Left ventricle myocardium inferior (tissue), 1 donor: ENCODE measurements at places on chromosomes 11 and 22. TPM values are rescaled to one million over a fixed set of nuclear protein-coding genes. Genes with fewer than 3 reads are reported as not detected.

DNA sequence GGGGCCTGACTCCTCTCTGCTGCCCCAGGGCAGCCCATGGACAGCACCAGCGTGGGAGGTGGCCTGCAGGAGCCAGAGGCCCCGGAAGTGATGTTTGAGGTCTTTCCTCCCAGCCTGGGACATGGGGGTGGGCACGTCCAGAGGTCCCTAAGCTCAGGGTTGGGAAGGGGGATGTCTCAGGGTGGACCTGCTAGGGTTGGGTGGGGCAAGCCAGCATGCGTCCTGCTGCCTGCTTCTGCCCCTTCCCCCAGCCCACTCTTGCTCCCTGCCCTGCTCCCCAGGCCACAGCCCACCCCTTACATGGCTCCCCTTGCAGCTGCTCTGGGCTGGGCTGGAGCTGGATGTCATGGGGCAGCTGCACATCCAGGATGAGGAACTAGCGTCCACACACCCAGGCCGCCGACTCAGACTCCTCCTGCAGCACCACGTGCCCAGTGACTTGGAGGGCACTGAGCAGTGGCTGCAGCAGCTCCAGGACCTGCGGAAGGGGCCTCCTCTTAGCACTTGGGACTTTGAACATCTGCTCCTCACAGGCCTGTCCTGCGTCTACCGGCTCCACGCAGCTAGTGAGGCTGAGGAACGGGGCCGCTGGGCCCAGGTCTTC, 1.3 kb downstream of the FAM180B start:
- peaks cover 25% of the 10 kb centered on the region for H3K36me3 ChIP-seq
- peak; percentile 51 for DNase-seq
- peak overlapping the region; percentile 12 for H3K27ac ChIP-seq
- peaks cover 41% of the 10 kb centered on the region for H3K27me3 ChIP-seq
- no peak overlapping the region for H3K4me3 ChIP-seq

The NOX4 gene
- 3.5 TPM for total RNA-seq

GRCh38 chr11:36248436-36248835, 40.8 kb downstream of the COMMD9 start:
- no peaks in the 10 kb centered on the region for H3K36me3 ChIP-seq
- no peak for DNase-seq
- no peak overlapping the region for H3K4me3 ChIP-seq
- H3K27ac ChIP-seq = no peak overlapping the region

GRCh38 chr22:25475257-25476022, 89.0 kb upstream of the GRK3 start:
- no peak overlapping the region for H3K27ac ChIP-seq
- no peak overlapping the region for H3K4me3 ChIP-seq
- no peak for DNase-seq
- H3K27me3 ChIP-seq = no peaks in the 10 kb centered on the region
- H3K4me1 ChIP-seq = peaks cover 12% of the 10 kb centered on the region

The FXYD2 gene
- 1.3 TPM for total RNA-seq

DNA sequence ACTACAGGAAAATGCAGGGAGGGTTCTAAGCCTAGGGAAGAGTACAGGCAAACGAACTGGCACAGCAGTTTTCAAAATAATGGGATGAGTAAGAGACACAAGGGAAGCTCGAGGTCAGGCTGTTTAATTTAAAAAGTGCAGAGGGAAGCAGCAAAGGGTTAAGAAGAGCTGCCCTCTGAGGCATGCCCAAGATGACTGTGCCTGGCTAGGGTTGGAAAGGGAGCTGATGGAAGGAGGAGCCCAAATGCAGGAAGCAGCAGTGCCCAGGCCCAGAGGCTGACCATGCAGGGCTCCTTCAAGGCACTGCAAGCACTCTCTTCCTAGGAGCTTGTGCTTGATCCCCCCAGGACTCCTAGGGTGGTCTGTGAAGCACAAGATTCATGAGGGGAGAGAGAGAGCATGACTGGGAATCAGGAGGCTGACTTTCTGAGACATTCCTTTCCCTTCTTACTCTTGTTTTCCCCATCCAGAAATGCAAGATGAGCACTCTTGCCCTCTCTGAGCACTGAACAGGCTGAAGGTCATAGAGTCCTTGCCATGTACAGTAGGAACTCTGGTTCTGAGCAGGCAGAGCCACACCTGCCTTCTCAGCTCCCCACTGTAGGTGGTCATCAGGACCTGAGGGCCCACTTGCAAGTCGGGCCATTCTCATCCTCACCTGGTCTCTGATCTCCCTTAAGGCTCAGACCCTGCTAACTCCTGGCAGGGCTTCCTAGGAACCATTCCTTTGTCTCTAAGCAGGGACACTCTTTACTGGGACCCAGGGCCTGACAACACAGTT, 46.7 kb upstream of the DRD2 start:
- H3K4me1 ChIP-seq = no peaks in the 10 kb centered on the region
- no peaks in the 10 kb centered on the region for H3K36me3 ChIP-seq
- peaks cover 31% of the 10 kb centered on the region for H3K27me3 ChIP-seq
- H3K4me3 ChIP-seq = no peak overlapping the region
- DNase-seq = no peak

DNA sequence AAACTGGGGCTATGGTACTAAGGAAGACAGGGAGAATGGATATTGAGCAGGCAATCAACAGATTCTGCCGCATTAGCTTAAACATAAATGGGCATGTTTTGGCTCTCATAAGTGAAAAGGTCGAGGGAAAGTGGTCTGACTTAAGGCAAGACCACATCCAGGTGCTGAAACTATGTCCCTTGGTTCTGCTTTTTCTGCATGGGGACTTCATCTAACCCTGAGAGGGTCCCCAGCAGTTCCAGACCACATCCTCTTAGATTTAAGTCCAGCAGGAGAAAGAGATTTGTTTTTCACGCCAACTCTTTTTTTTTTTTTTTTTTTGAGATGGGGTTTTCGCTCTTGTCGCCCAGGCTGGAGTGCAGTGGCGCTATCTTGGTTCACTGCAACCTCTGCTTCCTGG, 5.5 kb downstream of the RPS6KA4 start:
- H3K36me3 ChIP-seq = peaks cover 87% of the 10 kb centered on the region
- no peak overlapping the region for H3K27ac ChIP-seq
- no peaks in the 10 kb centered on the region for H3K27me3 ChIP-seq
- H3K4me3 ChIP-seq = no peak overlapping the region

The PATE2 gene
- total RNA-seq = not detected

DNA sequence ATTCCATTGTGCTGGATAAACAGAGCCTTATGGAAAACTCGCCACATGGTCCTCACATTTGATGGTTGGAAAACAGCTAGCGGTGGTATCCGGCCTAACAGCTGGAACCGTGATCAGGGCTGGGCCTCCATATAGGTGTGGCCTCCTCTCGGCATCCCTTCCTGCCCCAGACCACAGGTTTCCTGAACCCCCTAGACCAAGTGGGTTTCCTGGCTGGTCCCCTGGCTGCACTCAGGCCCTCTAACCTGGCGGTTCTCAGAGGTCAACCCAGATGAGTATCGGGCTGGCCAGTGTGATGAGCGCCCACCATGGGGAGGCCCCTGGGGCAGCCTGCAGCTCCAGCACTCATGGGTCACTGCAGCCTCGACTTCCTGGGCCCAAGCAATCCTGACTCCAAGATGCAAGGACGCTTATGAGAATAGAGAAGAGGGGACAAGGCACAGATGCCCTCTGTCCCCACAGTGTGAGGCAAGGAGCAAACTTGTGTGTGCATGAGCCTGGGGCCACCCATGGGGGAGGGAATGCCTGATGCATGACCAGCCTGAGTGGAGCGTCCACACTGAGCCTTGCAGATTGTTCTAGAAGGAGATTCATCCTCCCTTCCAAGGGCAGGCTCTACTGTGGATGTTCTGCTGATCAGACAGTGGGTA, 53.4 kb upstream of the WNT7B start:
- H3K27ac ChIP-seq = peak overlapping the region; percentile 72

The C11orf16 gene
- not detected for total RNA-seq

GRCh38 chr11:121240650-121241303, 51.8 kb upstream of the SC5D start:
- H3K27ac ChIP-seq = no peak overlapping the region
- H3K27me3 ChIP-seq = peaks cover 10% of the 10 kb centered on the region
- DNase-seq = no peak
- H3K36me3 ChIP-seq = no peaks in the 10 kb centered on the region
- H3K4me1 ChIP-seq = peaks cover 12% of the 10 kb centered on the region

- peak overlapping the region; percentile 62 for H3K4me3 ChIP-seq
- H3K27me3 ChIP-seq = peaks cover 33% of the 10 kb centered on the region
- no peak for DNase-seq
- H3K36me3 ChIP-seq = no peaks in the 10 kb centered on the region
- no peak overlapping the region for H3K27ac ChIP-seq
Observed at GRCh38 chr11:111230122-111230465, 15.4 kb upstream of the POU2AF2 start.

- no peak overlapping the region for H3K4me3 ChIP-seq
- no peaks in the 10 kb centered on the region for H3K36me3 ChIP-seq
- H3K27me3 ChIP-seq = peaks cover 12% of the 10 kb centered on the region
- H3K4me1 ChIP-seq = no peaks in the 10 kb centered on the region
- no peak overlapping the region for H3K27ac ChIP-seq
- DNase-seq = no peak
Observed at GRCh38 chr11:13169709-13170108, 107.9 kb upstream of the BMAL1 start.

GRCh38 chr11:114151631-114152030, 92.1 kb downstream of the ZBTB16 start:
- no peak for DNase-seq
- H3K27ac ChIP-seq = peak overlapping the region; percentile 100
- peaks cover 10% of the 10 kb centered on the region for H3K36me3 ChIP-seq
- no peak overlapping the region for H3K4me3 ChIP-seq
- H3K4me1 ChIP-seq = peaks cover 98% of the 10 kb centered on the region

DNA sequence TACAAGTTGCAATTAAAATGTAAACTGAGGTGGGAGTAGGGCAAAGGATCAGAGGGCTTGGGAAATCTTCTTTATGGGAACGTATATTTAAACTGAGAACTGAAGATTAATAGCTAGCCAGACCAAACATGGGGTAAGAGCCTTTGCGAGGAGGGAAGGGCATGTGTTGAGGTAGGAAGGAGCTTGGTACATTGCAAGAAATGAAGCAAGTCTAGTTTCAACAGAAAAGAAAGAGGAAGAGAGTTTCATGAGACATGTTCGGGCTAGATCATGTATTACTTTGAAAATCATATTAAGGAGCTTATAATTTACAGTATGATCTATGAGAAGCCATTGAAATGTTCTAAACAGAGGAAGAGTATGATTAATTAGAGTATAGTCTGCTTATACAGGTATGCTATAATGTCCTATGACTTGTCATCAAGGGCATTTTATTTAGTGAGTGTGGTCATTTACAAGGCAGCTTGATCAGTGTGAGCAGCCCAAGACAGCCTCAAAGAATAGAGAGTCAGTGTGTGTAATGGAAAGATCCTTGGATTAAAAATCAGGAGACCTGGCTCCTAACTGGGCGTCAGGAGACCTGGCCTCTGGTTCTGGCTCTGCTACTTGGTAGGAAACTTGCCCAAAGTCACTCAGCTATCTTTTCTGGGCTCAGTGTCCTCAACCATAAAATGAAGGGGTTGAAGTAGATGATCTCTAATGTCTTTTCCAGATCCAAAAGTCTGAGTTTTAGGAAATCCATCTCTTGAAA, 10.9 kb downstream of the GAS2 start:
- no peaks in the 10 kb centered on the region for H3K36me3 ChIP-seq
- peaks cover 21% of the 10 kb centered on the region for H3K4me1 ChIP-seq
- H3K4me3 ChIP-seq = no peak overlapping the region
- peak overlapping the region; percentile 38 for H3K27ac ChIP-seq
- DNase-seq = no peak

GRCh38 chr11:16184588-16184987, 171.8 kb downstream of the SOX6 start:
- DNase-seq = no peak
- H3K27me3 ChIP-seq = no peaks in the 10 kb centered on the region
- peaks cover 8% of the 10 kb centered on the region for H3K4me1 ChIP-seq
- no peaks in the 10 kb centered on the region for H3K36me3 ChIP-seq
- no peak overlapping the region for H3K27ac ChIP-seq

The C11orf91 gene
- total RNA-seq = not detected

- peak; percentile 43 for DNase-seq
- H3K4me3 ChIP-seq = peak overlapping the region; percentile 95
- peaks cover 26% of the 10 kb centered on the region for H3K36me3 ChIP-seq
- H3K27ac ChIP-seq = peak overlapping the region; percentile 95
Observed at GRCh38 chr11:117179048-117179999, 781 bp downstream of the SIDT2 start.

GRCh38 chr11:72642043-72642883, 32.0 kb downstream of the PDE2A start:
- H3K27me3 ChIP-seq = no peaks in the 10 kb centered on the region
- no peaks in the 10 kb centered on the region for H3K36me3 ChIP-seq
- peaks cover 53% of the 10 kb centered on the region for H3K4me1 ChIP-seq
- peak; percentile 51 for DNase-seq

DNA sequence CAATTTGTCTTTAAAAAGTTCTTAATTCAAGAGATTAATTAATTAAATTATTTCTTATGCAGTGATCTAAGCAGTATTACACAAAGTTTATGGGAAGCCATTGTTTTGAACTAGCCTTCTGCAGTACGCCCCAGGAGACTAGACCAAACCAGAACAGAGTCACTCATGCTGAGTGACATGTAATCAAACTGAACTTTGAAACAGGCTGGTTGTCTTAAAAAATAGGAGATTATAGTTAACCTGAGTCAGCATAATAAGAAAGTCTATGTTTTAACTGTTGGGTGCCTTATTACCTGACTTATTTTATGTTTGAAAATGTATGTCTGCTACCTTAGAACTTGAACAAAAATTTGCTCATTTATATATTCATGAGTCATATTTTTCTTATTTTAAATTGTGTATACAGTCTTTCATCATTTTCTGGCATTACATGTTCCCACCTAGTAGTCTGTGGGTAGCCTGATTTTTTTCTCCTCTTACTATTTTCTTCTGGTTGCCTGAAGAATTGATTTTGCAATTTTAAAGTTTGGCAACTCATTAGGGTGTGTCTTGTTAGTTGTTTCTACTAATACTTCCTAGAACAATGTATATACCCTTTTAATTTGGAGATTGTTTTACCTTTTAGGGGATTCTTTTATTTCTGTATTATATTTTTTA, 161.4 kb downstream of the AASDHPPT start:
- H3K36me3 ChIP-seq = no peaks in the 10 kb centered on the region
- no peak overlapping the region for H3K4me3 ChIP-seq
- no peaks in the 10 kb centered on the region for H3K27me3 ChIP-seq
- no peaks in the 10 kb centered on the region for H3K4me1 ChIP-seq
- no peak for DNase-seq

- peaks cover 4% of the 10 kb centered on the region for H3K36me3 ChIP-seq
- DNase-seq = no peak
- H3K27me3 ChIP-seq = no peaks in the 10 kb centered on the region
Observed at GRCh38 chr11:76801736-76802135, 18.6 kb downstream of the TSKU start.

GRCh38 chr11:133181066-133181465, 351.2 kb downstream of the OPCML start:
- H3K27me3 ChIP-seq = peaks cover 48% of the 10 kb centered on the region
- H3K27ac ChIP-seq = no peak overlapping the region
- H3K4me3 ChIP-seq = no peak overlapping the region
- no peaks in the 10 kb centered on the region for H3K36me3 ChIP-seq
- no peak for DNase-seq
- peaks cover 9% of the 10 kb centered on the region for H3K4me1 ChIP-seq

DNA sequence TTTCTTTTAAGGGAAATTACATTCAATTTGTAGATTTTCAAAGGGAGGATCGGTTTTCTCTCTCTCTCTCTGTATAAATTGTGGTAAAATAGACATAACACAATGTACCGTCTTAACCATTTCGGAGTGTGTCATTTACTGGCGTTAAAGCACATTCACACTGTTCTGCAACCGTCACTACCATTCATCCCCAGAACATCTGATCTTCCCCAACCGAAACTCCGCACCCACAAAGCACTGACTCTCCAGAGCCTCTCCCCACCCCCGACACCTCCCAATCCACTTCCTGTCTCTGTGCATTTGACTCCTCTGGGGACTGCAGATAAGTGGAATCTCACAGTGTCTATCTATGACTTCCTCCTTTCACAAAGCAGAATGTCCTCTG, 15.9 kb upstream of the GRAMD4 start:
- H3K4me3 ChIP-seq = peak overlapping the region; percentile 4
- no peaks in the 10 kb centered on the region for H3K36me3 ChIP-seq
- no peaks in the 10 kb centered on the region for H3K27me3 ChIP-seq
